ENCODE measurements at places on chromosomes 3 and 15.

DNA sequence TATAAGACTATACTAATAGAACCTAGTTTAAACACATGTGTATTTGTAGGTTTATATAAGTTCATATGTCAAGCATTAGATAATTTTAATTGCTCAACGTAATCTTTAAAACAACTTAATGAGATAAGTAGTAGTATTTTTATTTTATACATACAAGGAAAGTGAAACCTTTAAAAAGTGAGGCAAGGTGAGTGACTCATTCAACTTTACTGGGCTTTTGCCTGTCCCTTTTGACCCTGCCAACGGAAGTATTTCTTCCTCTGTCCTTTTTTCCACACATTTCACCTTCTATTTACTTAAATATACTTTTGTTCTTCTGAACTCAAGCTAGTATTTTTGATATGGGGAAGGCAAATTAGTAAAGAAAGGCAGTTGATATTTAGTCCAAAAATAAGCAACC lies 78.5 kb downstream of the KBTBD8 start:
- no peak for DNase-seq

- no peak for DNase-seq
Measured at GRCh38 chr15:75823860-75824613, 19.2 kb upstream of the UBE2Q2 start.

DNA sequence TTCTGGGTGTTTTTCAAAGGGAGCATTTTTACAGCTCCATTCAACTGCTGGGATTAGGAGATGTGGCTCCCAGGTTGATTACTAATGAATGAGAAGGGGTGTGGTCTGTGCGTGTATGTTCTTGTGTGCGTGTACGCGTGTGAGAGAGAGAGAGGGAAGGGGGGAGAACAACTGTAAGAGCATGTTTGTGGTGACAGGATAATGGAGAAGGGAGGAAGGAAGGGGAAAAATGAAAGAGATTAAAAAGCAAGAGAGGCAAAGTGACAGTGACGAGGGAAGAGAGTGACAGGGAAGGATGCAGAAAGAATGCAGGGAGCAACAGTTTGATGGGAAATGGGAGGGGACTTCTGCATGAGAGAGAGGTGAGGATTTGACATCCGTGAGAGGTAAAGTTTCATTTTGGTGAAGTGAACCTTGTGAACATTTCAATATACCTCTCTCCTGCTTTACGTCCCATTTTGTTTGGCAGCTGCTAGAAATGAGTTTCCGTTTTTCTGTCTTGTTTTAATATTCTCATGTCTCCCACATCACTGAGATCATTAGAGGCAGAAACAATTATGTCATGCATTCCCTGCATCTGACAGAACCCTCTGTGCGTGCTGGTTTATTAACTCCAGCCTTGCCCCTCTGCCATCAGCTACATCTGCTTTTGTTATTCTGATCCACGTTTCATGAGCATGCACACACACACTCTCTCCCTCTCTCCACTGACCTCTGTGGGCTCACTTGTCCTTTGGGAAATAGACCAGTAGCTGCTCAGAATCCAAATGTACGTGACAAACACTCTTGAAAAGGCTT lies 161.6 kb downstream of the GAP43 start:
- DNase-seq: no peak

DNA sequence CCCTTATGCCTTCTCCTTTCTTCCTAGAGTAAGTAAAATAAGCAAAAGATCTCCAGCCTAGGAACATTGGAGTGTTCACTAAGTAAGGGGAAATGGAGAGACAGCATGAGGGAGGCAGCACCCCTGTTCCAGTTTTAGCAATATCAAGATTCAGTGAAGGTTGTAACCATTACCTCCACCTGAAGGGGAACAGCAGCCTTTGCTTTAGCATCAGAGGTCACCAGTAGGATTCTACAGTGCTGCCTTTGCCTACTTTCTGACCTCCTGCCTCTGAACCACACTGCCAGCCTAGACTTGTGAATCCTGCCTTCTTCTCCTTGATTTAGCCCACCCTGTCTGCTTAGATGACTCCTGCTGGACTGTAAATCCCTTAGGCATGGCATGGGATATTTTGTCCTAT lies 104.7 kb downstream of the GAP43 start:
- no peak for DNase-seq

GRCh38 chr15:27796405-27797320 lies 302.5 kb downstream of the OCA2 start:
- DNase-seq: no peak

DNA sequence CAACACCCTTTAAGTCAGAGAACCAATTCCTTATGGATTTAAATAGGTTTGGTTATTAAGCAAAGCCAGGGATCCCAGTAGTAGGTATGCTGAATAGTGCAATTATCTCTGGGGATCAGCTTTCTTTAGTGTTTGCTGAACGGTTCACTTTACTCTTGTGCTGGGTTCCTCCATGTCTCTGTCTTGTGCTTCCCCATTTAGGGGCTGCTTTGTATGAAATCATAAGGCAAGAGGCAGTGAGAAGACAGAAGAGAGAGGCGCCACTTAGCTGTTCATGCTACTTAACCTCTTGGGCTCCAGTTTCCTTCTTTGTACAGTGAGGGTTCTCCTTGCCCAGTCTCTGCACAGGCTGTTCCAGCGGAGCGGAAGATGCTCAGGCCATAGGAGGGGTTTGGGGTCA lies 3.5 kb downstream of the ST6GAL1 start:
- DNase-seq: no peak

DNA sequence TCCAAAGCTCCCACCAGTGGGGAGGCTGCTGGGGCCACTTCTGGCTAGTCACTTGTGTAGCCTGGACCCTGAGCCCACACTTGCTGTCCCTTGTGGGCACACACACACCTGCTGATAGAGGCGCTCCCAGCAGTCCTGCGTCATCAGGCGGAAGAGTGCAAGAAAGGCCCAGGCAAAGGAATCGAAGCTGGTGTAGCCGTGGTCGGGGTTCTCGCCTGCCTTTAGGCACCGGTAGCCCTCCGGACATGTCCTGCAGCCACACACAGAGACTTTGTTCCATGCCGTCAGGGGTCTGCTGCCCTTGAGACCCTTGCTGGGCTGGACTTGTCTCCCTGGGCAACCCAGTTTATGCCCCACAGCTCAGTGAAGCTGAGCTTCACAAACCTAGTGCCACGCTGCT lies 42.9 kb downstream of the SCN5A start:
- peak; percentile 54 for DNase-seq

GRCh38 chr3:54131026-54131605 lies 8.8 kb downstream of the CACNA2D3 start:
- DNase-seq: no peak

DNA sequence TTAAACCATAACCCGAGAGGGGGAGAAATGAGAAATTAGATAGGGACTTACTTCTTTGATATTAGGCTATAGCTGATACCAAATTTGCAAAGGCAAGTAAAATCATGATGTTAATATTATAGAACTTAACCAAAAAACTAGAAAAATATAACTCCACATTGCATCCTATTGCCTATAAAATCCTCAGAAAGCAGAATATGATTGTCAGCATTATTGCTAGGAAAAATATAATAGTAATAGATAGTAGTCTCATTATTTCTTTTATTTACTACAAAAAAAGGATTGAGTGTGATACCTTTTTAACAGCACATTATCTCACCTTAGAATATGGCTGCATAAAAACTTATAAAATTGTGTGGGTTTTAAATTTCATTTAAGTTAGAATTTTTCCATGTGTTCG lies 206.5 kb upstream of the CDIN1 start:
- no peak for DNase-seq

DNA sequence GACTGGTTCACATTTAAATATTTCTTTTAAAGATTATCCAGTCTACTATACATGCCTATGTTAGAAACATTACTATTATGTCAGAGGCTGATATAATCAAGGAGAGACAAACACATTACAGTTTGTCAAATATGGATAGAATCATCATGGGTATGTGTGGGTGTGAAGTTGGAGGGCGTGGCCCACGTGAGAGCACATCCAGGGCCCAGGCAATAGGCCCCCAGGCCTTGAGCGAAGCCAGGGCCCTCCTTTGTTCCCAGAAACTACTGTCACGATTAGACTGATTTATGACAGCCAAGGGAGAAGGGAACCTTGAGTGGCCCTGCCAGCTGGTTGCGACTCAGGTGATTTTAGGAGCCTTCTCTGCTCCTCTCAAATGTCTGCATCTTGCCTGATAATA lies 26.9 kb upstream of the LDHAL6B start:
- no peak for DNase-seq

- no peak for DNase-seq
Measured at GRCh38 chr3:153026026-153026425, 136.0 kb upstream of the RAP2B start.

DNA sequence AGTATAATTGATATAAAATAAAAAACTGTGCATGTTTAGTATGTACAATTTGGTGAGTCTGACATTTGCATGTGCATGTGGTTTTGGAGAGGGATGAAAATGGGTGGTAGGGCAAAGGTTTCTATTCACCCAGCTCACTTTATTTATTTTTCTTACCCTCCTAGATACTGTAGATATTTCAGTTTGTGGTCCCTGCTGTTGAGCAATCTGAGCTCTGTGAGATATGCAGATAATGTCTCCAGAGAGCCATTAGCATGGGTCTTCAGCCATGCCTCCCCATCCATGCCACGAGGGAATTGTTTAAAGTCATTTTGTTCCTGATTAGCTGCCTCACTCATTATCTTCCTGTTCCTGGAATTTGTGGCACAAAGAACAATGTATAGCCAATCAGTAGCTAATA lies 44.4 kb upstream of the B3GALNT1 start:
- no peak for DNase-seq

- DNase-seq: peak; percentile 81
Measured at GRCh38 chr3:45553469-45553974, 41.0 kb upstream of the LIMD1 start.

DNA sequence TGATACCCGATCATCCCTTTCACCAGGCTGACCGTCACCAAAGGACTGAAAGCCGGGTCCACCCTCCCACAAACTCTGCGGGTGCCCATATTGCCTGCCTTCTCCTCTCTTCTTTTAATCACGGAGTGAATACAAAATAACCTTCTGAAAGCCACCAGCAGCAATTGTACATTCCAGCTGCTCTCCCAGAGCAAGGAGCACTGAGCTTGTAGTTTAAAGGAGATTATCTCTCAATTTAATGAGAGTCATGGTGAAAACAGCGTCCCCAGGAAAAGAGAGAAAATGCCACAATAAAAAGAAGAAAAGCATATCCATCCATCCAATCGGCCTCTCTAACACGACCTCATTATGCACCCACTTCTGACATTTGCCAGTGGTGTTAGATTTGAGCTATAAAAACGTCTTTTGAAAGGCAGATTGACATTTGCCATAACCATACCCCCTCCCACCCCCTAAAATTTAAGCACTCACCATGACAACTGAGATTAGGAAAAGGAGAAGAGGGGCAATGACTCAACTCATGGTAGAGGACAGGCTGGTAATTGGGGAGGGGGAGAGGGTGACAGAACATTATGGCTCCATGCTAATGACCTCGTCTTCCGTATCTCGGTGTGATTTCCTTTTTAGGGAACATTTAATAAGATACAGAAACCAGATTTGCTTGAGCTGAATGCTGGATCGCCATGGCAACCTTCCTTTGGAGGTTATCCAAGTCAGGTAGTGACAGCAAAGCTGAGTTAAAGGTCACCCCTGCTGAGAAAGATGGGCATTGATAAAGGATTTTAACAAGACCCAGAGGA lies 106.2 kb downstream of the ST8SIA2 start:
- DNase-seq: no peak

- DNase-seq: no peak
Measured at GRCh38 chr15:41980654-41981323, 8.4 kb upstream of the EHD4 start.

DNA sequence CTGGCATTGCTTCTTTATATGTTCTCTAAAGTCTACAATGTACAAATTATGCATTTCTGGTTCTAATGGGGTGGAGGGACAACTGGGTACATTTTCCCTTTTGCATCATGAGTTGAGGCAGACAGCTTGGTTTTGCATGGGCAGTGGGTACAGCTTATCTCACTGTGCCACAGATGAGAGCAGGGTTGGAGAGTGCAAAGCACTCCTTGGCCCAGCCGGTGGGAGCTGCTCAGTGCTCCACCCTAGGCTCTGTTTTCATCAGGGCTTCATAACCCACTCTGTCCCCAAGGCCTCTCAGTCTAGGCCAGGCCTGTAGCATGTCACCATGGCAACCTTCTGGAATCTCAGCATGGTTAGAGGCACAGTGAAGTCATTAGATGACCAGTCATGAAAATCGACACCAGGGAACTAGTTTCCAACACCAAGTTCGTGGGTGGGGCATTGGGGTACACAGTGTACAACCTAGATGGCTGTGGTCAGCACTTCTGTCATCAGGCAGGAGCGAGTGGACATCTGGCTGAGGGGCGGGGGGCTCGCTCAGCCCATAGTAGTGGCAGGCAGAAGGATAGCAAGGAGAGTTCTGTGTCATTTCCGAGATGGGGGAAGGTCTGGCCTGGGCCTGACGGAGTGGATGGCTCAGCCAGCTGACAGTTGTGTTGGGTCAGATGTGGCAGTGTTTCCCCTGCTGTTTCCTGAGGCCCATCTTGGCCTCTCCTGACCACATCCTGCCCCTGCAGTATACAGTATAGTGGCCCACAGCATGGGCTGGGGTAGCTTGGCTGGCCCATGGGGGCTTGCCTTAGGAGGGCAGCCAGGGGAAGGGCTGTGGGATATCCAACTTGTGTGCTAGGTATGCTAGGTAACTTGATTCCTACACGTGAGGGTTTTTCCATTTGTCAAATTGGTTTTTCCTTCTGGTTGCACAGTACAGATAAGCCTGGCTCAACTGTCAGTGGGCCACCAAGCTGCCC lies 75.7 kb upstream of the PRR23C start:
- DNase-seq: no peak

DNA sequence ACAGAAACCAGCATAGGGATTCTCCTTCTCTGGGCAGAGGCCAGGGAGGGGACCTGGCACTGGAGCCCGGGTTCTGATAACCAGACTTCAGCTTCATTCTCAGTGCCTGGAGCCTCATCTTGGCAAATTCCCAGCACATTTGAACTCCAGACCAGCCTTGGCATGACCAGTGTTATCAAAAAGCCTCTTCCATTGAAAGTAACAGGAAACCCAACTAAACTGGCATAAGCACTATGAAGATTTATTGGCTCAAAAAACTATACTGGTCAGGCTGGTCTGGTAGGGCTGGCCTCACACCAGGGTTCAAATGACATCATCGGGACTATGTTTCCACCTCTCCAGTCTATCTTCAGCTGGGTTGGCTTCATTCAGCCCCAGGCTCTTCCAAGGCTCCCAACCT lies 48.1 kb upstream of the THUMPD3 start:
- DNase-seq: no peak

GRCh38 chr15:65634356-65634755 lies 12.6 kb downstream of the SLC24A1 start:
- no peak for DNase-seq

GRCh38 chr15:48604567-48604966 lies 40.9 kb downstream of the FBN1 start:
- no peak for DNase-seq

- no peak for DNase-seq
Measured at GRCh38 chr15:51126842-51127241, 32.1 kb upstream of the TNFAIP8L3 start.

DNA sequence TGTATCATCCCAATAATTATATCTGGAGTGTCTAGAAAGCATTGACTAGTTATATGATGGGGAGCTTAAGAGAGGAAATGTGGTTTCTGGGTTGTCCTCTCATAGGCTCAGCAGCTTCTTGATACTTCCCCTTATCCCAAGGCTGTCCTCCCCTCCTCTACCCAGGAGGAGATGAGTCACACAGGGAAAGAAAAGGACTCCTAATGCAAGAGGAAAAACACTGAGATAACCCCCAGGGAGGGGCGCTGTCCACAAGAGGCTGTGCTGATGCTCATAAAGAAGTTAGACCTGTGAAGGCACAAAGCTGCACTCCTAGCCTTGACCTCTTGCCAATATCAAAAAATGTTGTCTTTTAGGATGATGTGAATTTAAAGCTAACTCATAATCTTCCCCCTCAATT lies 28.8 kb upstream of the GYG1 start:
- no peak for DNase-seq
